ENCODE measurements at places on chromosomes 12 and 14. TPM values are rescaled to one million over a fixed set of nuclear protein-coding genes. Genes with fewer than 3 reads are reported as not detected.

GRCh38 chr14:85535991-85536832 lies 6.3 kb downstream of the FLRT2 start:
- peaks cover 43% of the 10 kb centered on the region for H3K27me3 ChIP-seq
- no peak for DNase-seq
- H3K4me3 ChIP-seq, result no peak overlapping the region
- peaks cover 7% of the 10 kb centered on the region for H3K36me3 ChIP-seq

DNA sequence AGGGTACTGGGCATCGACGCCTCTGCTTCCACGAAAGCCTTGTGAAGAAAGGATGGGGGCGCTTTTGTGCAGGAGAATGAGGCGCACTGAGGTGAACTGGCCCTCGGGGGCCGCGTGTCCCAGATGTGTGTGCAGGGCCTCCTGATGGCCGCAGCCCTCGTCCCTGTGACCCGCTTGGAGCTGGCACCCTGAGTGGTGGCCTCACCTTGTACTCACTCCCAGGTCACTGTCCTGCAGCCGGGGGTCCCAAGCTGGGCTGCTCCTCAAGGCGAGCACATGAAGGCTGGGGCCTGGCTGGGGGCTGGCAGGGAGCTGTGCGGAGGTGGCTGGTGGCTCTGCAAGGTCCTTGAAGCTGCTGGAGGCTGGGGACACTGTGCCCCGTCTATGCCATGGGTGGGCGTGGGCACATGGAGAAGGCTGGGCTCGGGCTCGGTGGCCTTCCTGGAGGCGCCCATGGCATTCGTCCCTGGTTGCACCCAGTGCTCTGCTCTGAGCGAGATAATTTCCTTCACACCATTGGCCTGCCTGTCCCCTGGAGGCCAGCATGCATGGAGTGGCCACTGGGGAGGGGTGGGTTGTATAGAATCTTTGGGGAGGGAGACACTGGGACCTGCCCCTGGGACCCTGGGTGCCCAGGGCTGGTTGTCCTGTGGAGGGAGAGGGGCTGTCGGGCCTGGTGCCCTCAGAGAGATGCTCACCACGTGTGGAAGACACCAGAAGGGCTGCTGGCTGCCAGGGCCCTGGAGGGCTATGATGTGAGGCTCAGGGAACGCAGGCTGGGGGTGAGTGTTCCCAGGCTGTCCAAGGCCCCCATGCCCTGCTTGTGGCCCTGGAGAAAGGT lies 79.3 kb downstream of the TMEM121 start:
- H3K27me3 ChIP-seq, result no peaks in the 10 kb centered on the region
- H3K27ac ChIP-seq, result no peak overlapping the region
- H3K4me1 ChIP-seq, result peaks cover 4% of the 10 kb centered on the region
- no peak overlapping the region for H3K4me3 ChIP-seq
- DNase-seq, result no peak

DNA sequence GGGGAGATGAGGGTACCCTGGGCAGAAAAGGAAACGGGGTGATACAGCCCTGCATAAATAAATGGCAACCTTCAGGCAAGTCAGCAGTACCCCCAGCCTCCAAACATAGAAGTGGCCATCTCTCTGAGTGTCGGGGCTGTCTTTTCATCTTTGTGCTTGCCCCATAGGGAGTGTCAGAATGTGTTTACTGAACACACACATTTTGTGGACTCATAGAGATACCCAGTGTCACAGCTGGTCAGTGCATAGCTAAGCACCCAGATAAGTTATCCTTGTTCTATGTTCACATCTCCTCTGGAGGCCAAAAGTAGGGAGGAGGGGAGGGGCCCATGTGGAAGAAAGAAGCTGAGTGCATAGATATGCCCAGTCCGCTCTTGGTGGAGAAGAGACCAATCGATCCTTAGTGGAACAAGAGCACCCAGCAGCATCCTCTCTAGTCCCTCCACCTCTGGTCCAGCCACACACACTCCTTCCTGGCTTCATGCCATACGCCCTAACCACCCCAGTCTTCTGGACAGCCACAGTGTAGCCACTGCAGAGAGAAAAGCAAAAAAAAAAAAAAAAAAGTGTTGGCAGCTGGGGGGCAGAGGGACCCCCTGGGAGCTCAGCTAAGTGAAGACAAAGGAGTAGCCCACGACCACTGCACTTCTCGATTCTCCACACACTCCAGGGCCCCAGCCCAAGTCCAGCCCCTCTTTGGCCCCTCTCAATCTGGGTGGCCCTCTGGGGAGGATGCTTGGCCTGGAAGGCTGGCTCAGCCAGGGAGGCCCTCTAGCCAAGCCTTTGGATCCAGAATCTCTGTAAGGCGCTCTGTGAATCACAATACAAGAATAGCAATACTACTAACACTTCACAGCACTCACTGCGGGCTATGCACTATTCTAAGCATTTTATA lies 2.6 kb downstream of the ITGA7 start:
- H3K4me1 ChIP-seq, result peaks cover 20% of the 10 kb centered on the region
- H3K27ac ChIP-seq, result no peak overlapping the region
- peaks cover 34% of the 10 kb centered on the region for H3K27me3 ChIP-seq
- H3K36me3 ChIP-seq, result no peaks in the 10 kb centered on the region

Gene AMIGO2
- total RNA-seq, result 10.2 TPM

DNA sequence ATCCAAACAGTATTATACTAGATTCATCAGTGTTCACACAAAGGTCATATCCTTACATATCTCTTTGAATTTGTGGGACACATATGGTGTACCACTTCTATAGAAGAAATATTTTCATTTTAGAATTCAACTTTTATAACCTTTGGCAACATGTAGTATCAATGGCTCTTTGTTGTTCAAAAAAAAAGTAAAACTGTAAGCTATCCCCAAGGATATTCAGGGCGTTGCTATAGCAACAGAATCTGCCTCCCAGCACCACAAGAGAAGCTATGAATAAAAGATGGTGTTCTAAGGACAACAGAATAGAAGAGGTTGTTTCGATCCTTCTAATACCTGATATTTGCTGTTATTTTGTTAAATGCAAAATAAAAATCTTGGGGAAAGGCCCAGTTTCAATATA lies 139.3 kb downstream of the BRMS1L start:
- no peaks in the 10 kb centered on the region for H3K4me1 ChIP-seq
- peaks cover 15% of the 10 kb centered on the region for H3K27me3 ChIP-seq
- no peak overlapping the region for H3K4me3 ChIP-seq
- no peaks in the 10 kb centered on the region for H3K36me3 ChIP-seq
- no peak for DNase-seq
- no peak overlapping the region for H3K27ac ChIP-seq

Gene MYF6
- total RNA-seq, result not detected

DNA sequence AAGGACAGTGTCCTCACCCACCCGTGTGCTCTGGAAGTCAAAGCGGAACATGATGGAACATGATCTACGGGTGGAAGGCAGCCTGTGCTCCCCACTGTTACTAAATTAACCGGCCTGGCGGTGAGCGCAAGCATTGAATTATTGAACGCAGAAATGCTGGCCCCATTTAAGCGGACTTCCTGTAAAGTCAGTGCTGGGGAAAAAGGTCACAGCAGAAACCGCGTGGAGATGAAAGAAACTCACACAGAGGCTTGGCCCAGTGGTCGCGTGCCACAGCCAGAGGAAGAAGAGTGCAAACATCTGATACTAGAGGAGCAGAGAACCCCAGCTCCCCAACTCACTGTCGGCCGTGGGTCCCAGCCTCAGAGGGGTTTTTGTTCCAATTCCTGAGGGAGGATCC lies 321.2 kb downstream of the ADGRD1 start:
- no peak overlapping the region for H3K27ac ChIP-seq
- no peak overlapping the region for H3K4me3 ChIP-seq
- no peaks in the 10 kb centered on the region for H3K36me3 ChIP-seq

Gene FRMD6
- 3.2 TPM for total RNA-seq

Gene PLEKHG7
- not detected for total RNA-seq

DNA sequence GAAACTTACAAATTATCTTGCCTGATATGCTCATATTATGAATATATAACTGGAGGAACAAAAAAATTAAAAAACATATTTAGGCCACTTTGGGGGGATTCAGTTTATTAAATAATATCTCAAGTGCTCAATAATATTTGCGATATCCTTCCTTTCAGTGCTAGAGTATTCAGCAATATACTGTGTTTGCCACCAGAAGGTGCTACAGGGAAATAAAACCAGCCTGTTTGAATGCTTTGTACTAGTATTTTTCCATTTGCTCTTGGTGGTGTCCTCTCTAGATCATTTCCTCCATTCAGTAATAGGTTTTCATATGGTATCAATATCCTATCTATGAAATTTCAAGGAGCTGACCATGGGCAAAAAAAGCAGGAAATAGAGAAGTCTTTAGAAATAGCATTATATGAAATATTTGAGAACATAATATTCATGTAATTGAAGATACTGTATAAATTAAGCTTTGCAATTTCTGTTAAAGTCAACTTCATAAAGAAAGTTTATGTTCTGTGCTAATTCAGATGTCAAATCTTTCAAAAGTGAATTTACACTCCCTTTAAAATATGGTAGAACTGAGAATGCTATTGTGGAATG lies 106.2 kb upstream of the NAV3 start:
- H3K27me3 ChIP-seq, result no peaks in the 10 kb centered on the region
- no peak for DNase-seq
- no peaks in the 10 kb centered on the region for H3K36me3 ChIP-seq
- no peak overlapping the region for H3K4me3 ChIP-seq
- H3K4me1 ChIP-seq, result no peaks in the 10 kb centered on the region
- no peak overlapping the region for H3K27ac ChIP-seq

DNA sequence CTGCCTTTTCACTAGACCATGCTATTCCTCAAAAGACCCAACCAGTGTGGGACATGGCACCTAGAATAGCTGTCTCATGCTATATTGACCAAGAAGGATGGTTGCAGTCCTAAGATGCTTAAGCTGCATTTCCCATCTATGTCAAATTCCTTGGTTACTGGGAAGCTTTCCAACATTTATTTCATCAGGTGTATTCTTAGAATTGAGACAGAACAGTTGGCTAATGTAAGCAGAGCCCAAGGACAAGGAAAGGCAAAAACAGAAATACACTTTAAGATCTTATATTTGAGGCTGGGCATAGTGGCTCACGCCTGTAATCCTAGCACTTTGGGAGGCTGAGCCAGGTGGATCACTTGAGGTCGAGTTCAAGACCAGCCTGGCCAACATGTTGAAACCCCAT lies 24.7 kb downstream of the ARG2 start:
- peaks cover 8% of the 10 kb centered on the region for H3K4me1 ChIP-seq
- no peak overlapping the region for H3K4me3 ChIP-seq
- peaks cover 18% of the 10 kb centered on the region for H3K36me3 ChIP-seq
- H3K27ac ChIP-seq, result no peak overlapping the region
- DNase-seq, result no peak

- no peaks in the 10 kb centered on the region for H3K4me1 ChIP-seq
- no peak for DNase-seq
- no peak overlapping the region for H3K27ac ChIP-seq
- no peaks in the 10 kb centered on the region for H3K27me3 ChIP-seq
- H3K4me3 ChIP-seq, result no peak overlapping the region
These were observed 1083.6 kb upstream of the LRFN5 start for GRCh38 chr14:40523123-40523522.

Gene AKAP3
- 2.6 TPM for total RNA-seq

Gene PXMP2
- 40.6 TPM for total RNA-seq

Gene SLC25A47
- not detected for total RNA-seq

DNA sequence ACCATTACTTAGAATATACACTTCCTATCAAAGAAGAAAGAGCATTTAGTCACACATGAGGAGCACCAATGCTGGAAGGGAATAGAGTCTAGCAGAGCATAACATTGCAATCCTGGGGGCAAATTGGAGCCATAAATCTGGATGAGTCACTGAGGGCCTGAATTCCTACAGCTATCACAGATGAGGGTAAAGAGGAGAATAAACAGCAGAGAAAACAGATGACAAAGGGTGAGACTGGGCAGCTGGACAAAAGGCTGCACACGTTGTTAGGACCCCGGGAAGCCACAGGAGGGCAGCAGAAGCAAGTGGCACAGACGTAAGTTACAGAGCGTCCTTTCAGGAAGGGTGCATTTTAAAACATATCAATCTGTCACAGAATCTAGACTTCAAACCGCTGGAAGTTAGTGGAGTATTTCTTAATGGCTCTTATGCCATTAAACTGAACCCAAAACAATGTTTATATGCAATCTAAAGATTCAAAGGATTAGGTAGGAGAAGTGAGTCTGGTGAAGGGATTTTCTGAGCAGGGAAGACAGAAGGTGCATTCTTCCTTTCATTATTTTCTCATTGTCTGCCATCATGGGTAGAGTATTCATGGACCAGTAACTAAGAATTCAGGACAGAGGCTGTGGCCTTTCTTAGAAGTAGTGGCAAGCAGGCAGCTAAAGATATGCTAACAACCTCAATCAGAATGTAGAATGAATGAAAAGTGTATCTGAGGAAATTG lies 159.8 kb upstream of the DAAM1 start:
- peaks cover 5% of the 10 kb centered on the region for H3K4me1 ChIP-seq
- H3K4me3 ChIP-seq, result peak overlapping the region; percentile 40
- H3K36me3 ChIP-seq, result no peaks in the 10 kb centered on the region

GRCh38 chr12:13095266-13095995 lies 8.0 kb downstream of the GSG1 start:
- no peak overlapping the region for H3K4me3 ChIP-seq
- H3K36me3 ChIP-seq, result no peaks in the 10 kb centered on the region
- H3K27ac ChIP-seq, result no peak overlapping the region
- H3K4me1 ChIP-seq, result peaks cover 29% of the 10 kb centered on the region
- no peak for DNase-seq
- peaks cover 6% of the 10 kb centered on the region for H3K27me3 ChIP-seq

DNA sequence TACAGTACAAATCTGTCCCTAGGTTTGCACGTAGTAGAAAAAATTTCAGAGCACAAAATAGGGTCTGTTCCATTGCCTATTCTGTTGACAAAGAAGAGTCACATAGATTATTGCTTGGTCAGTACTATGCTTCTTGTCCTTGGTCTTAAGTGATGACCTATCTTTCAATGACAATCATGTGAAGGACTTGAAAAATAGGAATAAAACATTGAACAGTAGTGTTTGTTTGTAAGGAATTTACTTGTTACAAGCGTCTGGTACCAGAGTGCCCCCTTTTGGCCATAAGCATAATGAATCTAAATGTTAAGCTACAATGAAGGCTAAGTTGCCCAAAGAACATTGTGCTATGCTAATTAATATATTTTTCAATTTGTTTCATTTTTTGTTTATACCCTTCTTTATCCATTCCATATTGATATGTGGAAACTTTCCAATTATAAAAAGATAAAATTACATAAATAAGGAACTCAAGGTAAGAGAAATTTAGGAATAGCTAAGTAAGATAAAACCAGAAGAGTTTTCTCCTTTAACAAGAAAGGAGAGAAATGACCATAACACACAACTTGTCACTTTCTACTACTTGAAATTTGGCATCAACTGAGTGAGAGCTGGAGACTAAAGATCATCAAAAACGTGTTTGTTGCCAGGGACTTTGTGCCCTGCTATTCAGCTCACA lies 204.7 kb downstream of the EPS8 start:
- no peak overlapping the region for H3K27ac ChIP-seq
- peaks cover 2% of the 10 kb centered on the region for H3K27me3 ChIP-seq
- peaks cover 10% of the 10 kb centered on the region for H3K36me3 ChIP-seq
- DNase-seq, result peak; percentile 61
- H3K4me3 ChIP-seq, result no peak overlapping the region

Gene PYGL
- total RNA-seq, result not detected

All from activated CD8-positive, alpha-beta T cell treated with anti-CD3 and anti-CD28 coated beads, Interleukin-2, amount 10 ng/mL, durations not matched to agents 7 days and 5 days (primary cell).